Motor neuron (in vitro differentiated cells): ENCODE measurements at places on chromosomes 6 and 20. TPM values are rescaled to one million over a fixed set of nuclear protein-coding genes. Genes with fewer than 3 reads are reported as not detected.

NECAB3 gene
- total RNA-seq = 22.9 and 26.2 TPM in 2 replicates

LY6G6C gene
- total RNA-seq = 0.63 TPM in 1 of 2 replicates, not detected in the other

SYNDIG1 gene
- total RNA-seq = 11.3 and 11.9 TPM in 2 replicates

HLA-DMB gene
- total RNA-seq = 0.25 and 0.32 TPM in 2 replicates

CAP2 gene
- total RNA-seq = 0.54 and 1.8 TPM in 2 replicates

HLA-DRB5 gene
- total RNA-seq = not detected in 2 replicates

SNX3 gene
- total RNA-seq = 125 and 139 TPM in 2 replicates

MLN gene
- not detected in 2 replicates for total RNA-seq

TPBG gene
- 4.2 and 5.2 TPM in 2 replicates for total RNA-seq

SNHG17 gene
- total RNA-seq = 14.6 and 21.4 TPM in 2 replicates

TRIM15 gene
- 0.25 TPM in 1 of 2 replicates, not detected in the other for total RNA-seq

SLX4IP gene
- total RNA-seq = 7.9 and 8.1 TPM in 2 replicates
